ENCODE measurements at places on chromosomes 5 and 9.

DNA sequence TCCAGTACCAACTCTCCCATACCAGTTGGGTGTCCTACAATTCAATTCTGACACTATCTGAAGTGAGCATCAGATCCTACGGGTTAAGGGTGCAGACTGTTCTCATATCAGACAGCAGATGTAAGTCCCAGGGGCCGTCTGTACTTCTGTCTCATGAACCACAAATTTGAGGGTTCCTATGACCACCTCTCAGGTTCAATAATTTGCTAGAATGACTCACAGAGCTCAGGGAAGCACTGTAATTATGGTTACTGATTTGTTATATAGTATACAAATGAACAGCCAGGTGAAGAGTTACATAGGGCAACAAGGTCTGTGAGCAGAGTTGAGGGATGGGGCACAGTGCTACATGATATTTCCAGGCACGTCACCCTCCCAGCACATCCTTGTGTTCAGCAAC lies 499.1 kb downstream of the DMAC1 start:
- no peaks in the 10 kb centered on the region for H3K36me3 ChIP-seq
- no peaks in the 10 kb centered on the region for H3K27me3 ChIP-seq
- H3K4me3 ChIP-seq: no peak overlapping the region
- DNase-seq: no peak

DNA sequence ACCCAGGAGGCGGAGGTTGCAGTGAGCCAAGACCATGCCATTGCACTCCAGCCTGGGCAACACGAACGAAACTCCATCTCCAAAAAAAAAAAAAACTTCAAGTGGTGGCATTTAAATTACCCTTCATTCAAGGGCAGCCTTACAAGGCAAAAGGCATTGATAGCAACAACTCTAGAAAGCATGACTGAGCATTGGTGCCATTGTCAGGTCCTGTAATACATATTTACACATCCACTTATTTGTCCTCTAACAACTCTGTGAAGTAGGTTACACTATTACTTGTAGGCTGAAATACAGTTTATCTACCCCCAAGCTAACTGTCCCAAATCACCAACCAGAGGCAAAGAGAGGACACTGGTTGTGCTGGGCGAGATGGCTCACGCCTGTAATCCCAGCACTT lies 52.7 kb upstream of the LARP1 start:
- no peak for DNase-seq
- H3K27ac ChIP-seq: no peak overlapping the region
- H3K4me3 ChIP-seq: no peak overlapping the region
- H3K36me3 ChIP-seq: no peaks in the 10 kb centered on the region
- H3K27me3 ChIP-seq: peaks cover 4% of the 10 kb centered on the region

DNA sequence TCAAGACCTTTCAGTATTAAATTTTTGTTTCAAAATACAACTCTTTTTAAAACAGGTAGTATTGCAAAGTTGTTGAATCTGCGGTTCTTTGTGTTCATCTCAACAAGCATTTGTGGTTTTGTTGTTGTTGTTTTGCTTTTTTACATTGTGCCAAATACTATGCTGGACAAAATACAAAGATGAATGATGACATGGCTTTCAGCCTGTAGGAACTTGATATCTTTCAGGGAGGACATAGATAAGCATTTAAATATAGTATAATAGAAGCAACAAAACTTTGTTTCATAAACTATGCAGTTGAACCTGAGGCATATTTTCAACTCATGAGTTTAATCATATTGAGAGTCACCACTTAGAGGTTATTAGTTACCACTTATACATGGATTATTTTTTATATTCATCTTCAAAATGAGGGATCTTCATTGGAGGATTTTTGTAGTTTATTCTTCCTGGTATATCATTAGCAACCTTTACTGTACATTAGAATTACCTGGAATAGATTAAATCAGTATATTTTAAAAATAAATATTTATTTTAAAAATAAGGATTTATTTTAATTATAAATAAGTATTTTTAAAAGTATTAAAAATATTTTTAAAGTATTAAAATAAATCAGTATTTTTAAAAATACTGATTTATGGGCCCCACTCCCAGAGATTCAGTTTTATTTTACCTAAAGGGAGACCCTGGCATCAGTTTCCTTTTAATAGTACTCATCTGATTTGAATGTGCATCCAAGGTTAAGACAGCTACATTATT lies 42.9 kb downstream of the KIF2A start:
- no peak overlapping the region for H3K27ac ChIP-seq
- no peak overlapping the region for H3K4me3 ChIP-seq
- peaks cover 39% of the 10 kb centered on the region for H3K36me3 ChIP-seq
- no peak for DNase-seq
- no peaks in the 10 kb centered on the region for H3K27me3 ChIP-seq
- no peaks in the 10 kb centered on the region for H3K4me1 ChIP-seq

DNA sequence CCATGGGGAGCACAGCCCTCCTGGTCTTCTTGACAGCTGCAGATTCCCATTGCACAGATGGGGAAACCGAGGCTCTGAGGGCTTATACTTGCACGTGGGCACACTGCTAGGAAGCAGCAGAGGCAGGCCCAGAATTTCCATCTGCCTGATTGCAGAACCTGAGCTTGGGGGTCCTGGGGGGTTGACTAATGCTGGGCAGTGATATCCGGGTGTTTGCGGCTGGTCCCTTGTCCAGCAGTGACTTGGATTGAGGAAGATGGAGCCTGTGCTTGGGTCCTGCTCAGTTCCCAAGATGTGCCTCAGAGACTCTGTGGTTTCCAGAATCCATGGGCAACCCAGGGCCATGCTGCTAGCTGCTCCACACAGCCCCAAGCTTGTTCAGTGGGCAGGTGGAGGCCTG lies 91.2 kb downstream of the PHF2 start:
- H3K36me3 ChIP-seq: peaks cover 45% of the 10 kb centered on the region
- no peaks in the 10 kb centered on the region for H3K4me1 ChIP-seq

DNA sequence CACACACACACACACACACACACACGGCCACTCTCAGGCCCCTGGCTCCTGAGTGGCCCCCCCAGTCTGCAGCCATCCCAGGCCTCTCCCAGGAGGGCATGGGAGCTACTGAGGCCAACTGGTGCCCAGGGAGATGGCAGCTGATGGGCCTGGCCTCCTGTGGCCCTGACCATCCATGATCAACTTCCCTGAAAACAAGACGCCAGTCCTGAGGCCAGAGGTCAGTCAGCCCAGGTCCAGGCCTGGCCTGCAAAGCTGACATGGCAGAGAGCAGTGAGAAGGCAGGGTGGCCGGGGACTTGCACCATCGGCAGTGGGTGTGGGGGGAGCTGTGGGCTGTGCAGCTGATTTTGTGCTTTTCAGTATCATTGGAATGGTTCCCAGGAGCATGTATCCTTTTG lies 47.0 kb downstream of the SARDH start:
- H3K36me3 ChIP-seq: no peaks in the 10 kb centered on the region
- no peak overlapping the region for H3K4me3 ChIP-seq
- H3K4me1 ChIP-seq: peaks cover 6% of the 10 kb centered on the region
- no peak for DNase-seq
- H3K27ac ChIP-seq: no peak overlapping the region

- H3K27ac ChIP-seq: no peak overlapping the region
- no peaks in the 10 kb centered on the region for H3K36me3 ChIP-seq
- H3K4me3 ChIP-seq: no peak overlapping the region
- no peaks in the 10 kb centered on the region for H3K4me1 ChIP-seq
Measured at GRCh38 chr5:153572411-153573145, 82.1 kb downstream of the GRIA1 start.

DNA sequence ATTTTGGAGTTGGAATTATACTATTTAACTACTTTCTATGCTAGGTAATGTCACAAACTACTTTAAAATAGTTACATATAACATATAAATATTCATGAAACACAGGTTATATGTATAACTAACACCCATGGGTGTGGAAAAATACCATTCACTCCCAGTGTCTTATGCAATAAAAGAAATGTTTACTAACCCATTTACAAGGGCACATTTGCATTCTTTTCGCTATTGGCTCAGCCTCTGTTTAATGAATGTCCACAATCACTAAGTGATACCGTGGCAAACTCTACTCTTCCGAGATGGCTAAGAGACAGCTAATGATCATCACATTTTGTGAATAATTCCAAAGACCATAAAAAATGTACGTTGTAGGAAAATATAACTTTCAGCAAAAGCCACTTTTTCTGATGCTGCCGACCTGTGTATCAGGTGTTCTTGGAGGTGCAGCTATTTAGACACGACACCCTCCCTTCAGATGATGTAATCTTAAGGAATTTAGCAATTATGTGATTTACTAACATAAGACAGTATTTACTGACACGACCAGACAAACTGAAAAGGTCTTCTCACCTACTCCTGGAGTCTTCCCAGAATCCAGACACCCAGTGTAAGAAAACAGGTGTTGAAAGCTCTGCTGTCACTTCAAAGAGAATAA lies 121.7 kb upstream of the FAM120A start:
- H3K4me1 ChIP-seq: no peaks in the 10 kb centered on the region
- H3K36me3 ChIP-seq: no peaks in the 10 kb centered on the region
- H3K27ac ChIP-seq: no peak overlapping the region

- H3K27me3 ChIP-seq: no peaks in the 10 kb centered on the region
- no peak overlapping the region for H3K4me3 ChIP-seq
- H3K27ac ChIP-seq: no peak overlapping the region
- no peaks in the 10 kb centered on the region for H3K4me1 ChIP-seq
- no peaks in the 10 kb centered on the region for H3K36me3 ChIP-seq
- DNase-seq: no peak
Measured at GRCh38 chr9:118192807-118193206, 488.6 kb downstream of the TLR4 start.

DNA sequence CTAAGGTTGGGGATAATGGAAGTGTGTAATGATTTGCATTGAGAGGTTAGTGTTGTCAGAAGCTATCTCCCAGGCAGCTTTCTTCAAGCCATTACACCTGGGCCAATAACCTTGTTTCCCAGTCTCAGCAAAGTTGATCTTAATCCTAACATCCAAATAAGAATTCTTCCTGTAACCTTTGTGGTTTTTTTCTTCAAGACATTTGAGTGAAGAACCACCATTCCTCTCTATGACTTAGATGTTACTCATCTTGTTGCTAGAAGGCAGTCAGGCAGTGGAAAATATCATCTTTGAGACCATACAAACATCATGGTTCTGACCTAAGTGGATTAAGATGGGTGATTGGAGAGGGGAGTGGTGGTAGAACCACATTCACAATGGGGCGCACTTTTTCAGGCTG lies 103.5 kb downstream of the NDUFAF2 start:
- H3K4me1 ChIP-seq: no peaks in the 10 kb centered on the region
- no peak overlapping the region for H3K4me3 ChIP-seq
- H3K27ac ChIP-seq: no peak overlapping the region
- no peaks in the 10 kb centered on the region for H3K27me3 ChIP-seq

DNA sequence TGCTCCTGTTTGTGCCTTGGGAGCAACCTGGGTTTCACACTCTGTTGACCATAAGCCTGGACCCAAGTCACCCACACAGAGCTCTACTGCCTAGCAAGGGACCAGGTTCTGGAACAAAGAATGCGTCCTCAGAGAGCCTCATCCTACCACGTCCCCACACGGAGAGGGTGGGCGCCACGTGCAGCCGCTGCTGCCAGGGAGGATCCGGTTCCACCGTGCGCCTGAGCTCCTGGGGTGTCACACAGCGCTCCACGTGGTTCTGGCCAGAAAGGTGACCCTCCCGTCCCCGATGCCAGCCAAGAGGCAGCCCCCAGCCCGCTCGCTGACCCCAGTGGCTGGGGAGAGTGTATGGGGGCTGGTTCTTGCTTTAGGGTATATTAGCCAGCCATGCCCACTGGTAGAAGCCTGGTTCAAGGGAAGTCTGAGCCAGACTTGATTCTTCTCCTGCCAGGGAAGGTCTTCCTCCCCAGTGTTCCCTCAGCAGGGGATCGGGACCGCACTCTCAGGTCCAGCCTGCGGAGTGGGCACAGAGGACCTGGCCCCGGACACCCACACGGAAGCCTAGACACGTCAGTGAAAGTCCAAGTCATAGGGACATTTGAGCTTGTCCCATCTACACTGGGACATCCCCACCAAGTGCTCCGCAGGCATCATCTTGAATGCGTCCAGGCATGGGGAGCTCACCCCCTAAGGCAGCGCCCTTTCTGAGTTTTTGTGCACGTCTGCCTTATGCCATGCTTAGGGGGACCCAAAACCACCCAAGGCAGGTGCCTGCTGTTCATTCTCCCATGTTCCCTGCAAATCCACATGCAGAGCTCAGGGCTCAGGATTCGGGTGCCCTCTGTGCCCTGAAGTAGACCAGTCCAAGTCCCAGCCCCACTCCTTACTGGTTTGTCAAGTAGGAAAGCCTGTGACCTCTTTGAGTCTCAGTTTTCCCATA lies 2.4 kb downstream of the FCN1 start:
- no peaks in the 10 kb centered on the region for H3K4me1 ChIP-seq
- H3K4me3 ChIP-seq: no peak overlapping the region

DNA sequence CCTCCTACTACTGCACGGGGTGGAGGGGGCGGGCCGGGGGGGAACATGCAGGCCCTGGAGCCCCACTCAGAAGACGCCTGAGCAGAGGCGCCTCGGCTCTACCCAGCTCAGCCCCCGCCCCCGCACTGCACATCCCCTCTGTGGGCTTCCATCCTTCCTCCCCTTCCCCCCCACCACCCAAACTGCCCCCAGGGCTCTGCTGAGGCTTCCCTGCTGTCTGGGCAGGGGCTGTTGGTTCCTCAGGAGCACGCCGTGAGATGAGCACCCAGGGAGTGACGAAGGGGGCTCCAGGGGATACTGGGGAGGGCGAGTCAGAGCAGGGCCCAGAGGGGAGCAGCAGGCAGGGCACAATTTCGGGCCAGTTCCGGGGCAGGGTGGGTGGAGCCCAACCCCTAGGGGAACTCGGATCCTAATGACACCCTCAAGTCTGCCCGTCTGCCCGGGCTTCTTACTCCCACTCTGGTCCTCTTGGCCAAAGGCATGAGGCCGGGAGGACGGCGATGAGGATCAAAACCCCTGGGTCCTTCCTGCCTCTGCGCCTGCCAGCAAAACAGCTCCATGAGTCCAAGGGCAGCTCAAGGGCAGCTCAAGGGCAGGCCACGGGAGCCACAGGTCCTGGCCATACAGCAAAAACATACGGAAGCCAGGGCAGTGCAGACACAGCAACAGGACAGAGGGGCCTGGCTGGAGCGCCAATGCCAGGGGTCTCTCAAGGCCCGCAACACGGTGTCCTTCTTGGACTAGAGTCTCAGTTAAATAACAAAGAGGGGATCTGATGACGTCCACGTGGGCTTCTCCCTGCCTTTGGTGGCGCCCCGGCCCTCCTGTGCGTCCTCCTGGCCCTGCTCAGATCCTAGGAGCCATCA lies 200.9 kb downstream of the AUH start:
- DNase-seq: no peak
- H3K4me1 ChIP-seq: peaks cover 52% of the 10 kb centered on the region
- H3K36me3 ChIP-seq: no peaks in the 10 kb centered on the region
- no peaks in the 10 kb centered on the region for H3K27me3 ChIP-seq

- H3K27me3 ChIP-seq: no peaks in the 10 kb centered on the region
- no peak overlapping the region for H3K4me3 ChIP-seq
- DNase-seq: peak; percentile 34
Measured at GRCh38 chr5:657570-657969, 35.6 kb downstream of the TPPP start.

- no peak for DNase-seq
- H3K4me3 ChIP-seq: no peak overlapping the region
- no peaks in the 10 kb centered on the region for H3K27me3 ChIP-seq
- H3K27ac ChIP-seq: no peak overlapping the region
- no peaks in the 10 kb centered on the region for H3K36me3 ChIP-seq
Measured at GRCh38 chr5:176579323-176579722, 30.2 kb downstream of the CDHR2 start.

- peak overlapping the region; percentile 21 for H3K27ac ChIP-seq
- no peak for DNase-seq
- H3K4me3 ChIP-seq: no peak overlapping the region
- H3K4me1 ChIP-seq: peaks cover 9% of the 10 kb centered on the region
- no peaks in the 10 kb centered on the region for H3K36me3 ChIP-seq
Measured at GRCh38 chr5:66617991-66618768, 22.0 kb downstream of the MAST4 start.

- no peaks in the 10 kb centered on the region for H3K36me3 ChIP-seq
- DNase-seq: peak; percentile 63
- peaks cover 10% of the 10 kb centered on the region for H3K4me1 ChIP-seq
- no peaks in the 10 kb centered on the region for H3K27me3 ChIP-seq
Measured at GRCh38 chr5:74206579-74207550, 433.7 kb downstream of the ENC1 start.

All from lower lobe of right lung (tissue), 2 donors.